ENCODE measurements at places on chromosomes 7 and 10. TPM values are rescaled to one million over a fixed set of nuclear protein-coding genes. Genes with fewer than 3 reads are reported as not detected.
A peak's percentile ranks its signal among the peaks of the same experiment; 100 is the strongest.

GRCh38 chr10:12542133-12542670, 192.9 kb downstream of the CAMK1D start:
- no peaks in the 10 kb centered on the region for H3K4me1 ChIP-seq
- no peak overlapping the region for H3K4me3 ChIP-seq
- no peak overlapping the region for H3K27ac ChIP-seq

DNA sequence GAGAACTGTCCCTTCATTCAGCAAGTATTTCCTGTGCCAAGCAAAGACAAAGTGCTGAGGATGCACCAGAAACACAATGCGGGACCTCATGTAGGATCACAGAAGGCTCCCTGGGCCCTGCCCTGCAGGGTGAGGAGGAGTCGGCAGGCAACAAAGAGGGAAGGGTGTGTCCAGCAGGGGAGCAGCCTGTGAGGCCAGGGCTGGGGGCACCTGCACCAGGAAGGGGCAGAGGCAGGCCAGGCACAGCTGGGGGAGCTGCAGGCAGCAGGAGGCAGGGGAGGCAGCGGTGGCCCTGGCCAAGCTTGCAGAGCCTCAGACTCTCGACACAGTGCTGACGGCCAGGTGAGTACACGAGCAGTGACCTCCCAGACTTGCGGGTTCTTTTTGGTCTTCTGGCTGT, 123.3 kb downstream of the SLIT1 start:
- no peak overlapping the region for H3K4me3 ChIP-seq
- no peak overlapping the region for H3K27ac ChIP-seq
- no peaks in the 10 kb centered on the region for H3K27me3 ChIP-seq
- no peak for DNase-seq

DNA sequence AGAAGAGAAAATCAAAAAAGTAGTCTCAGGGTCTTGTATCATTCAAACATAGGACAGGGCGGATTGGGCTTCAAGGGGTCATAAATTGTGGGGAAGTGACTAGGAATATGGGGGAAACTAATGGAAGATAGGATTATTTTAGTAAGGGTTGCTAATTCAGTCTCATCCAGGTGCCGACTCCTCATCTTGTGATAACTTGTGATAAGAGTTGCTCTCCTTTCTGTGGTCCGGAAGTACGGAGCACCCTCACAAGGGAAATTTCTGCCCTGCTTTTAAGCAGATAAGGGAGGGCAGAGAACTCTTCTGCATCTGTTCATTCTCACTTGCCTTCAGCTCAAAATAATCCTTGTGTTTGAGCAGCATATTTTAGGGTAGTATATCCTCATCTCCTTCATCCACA, 436.4 kb upstream of the LRGUK start:
- H3K36me3 ChIP-seq: no peaks in the 10 kb centered on the region
- no peak overlapping the region for H3K27ac ChIP-seq
- H3K27me3 ChIP-seq: no peaks in the 10 kb centered on the region

GRCh38 chr10:58615237-58615935, 102.7 kb downstream of the BICC1 start:
- DNase-seq: no peak
- no peaks in the 10 kb centered on the region for H3K36me3 ChIP-seq
- no peaks in the 10 kb centered on the region for H3K4me1 ChIP-seq
- H3K4me3 ChIP-seq: no peak overlapping the region

- H3K4me3 ChIP-seq: peak overlapping the region; percentile 65
- DNase-seq: peak; percentile 46
- peak overlapping the region; percentile 83 for H3K27ac ChIP-seq
These were observed 537 bp downstream of the FOXK1 start for GRCh38 chr7:4682621-4683042.

- no peaks in the 10 kb centered on the region for H3K4me1 ChIP-seq
- no peaks in the 10 kb centered on the region for H3K36me3 ChIP-seq
- no peaks in the 10 kb centered on the region for H3K27me3 ChIP-seq
These were observed 235.0 kb downstream of the CCSER2 start for GRCh38 chr10:84563355-84563754.

DNA sequence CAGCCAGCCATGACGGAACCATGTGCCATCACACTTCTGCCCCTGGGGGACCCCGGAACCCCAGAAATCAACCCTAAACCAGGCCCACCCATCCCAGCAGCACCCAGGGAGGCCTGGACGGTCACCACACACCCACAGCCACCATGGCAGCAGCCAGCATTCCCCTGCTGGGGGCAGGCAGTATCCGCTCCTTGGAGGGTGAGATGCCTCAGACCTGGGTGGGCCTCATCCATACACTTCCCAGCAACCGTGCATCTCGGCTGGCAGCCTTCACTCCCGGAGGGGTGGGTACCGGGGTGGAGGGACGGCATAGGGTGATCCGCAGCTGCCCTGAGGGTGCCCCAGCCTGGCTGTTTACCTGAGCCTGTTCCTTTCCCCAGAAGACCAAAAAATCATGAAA, 69.1 kb upstream of the FAM20C start:
- no peak overlapping the region for H3K4me3 ChIP-seq
- H3K27me3 ChIP-seq: no peaks in the 10 kb centered on the region
- H3K4me1 ChIP-seq: no peaks in the 10 kb centered on the region
- H3K36me3 ChIP-seq: no peaks in the 10 kb centered on the region

DNA sequence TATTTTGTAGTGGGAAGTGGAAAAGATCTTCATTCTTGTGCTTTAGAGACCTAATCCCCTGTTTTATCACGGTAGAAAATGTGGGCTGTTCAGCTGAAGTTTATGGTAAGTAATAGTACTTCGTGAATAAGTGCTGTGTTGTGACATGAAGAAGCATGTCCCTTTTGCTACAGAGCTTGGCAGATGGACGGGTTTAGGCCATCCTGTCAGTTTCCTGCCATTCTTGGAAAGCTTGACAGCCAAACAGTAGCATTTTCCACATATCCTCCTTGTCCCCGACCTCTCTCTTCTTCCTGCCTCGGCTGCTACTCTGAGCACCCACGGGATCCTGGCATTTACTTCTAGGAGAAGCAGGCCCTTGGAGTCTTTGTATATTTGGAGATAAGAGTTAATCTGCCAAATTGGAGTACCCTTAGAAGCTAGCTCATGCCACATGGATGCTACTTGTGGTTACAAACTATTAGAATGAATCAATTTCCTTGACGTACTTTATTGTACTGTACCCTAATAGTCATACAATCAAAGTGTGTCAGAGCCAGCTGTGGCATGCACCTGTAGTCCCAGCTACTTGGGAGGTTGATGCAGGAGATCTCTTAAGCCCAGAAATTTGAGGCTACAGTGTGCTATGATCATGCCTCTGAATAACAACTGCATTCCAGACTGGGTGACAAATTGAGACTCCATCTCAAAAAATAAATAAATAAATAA, 39.2 kb downstream of the PNLIPRP3 start:
- no peaks in the 10 kb centered on the region for H3K4me1 ChIP-seq

DNA sequence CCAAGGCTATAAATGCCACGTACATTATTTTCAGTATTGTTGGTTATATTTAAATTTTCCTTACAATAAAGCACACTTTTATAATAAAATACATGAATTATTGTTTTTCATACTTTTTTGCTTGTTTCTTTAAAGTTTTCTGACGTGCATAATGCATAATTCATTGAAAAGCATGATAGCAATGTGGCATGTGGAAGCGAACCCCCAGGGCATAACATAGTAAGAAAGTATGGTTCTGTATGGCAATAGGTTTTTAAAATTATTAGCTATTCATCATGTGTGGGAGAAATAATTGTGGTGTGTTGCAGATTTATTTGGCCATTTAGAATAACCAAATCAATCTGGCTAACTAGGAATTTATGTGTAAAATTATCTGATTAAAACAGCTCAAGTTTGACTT, 7.4 kb upstream of the HBP1 start:
- H3K27ac ChIP-seq: no peak overlapping the region
- H3K36me3 ChIP-seq: no peaks in the 10 kb centered on the region
- H3K4me3 ChIP-seq: no peak overlapping the region

DNA sequence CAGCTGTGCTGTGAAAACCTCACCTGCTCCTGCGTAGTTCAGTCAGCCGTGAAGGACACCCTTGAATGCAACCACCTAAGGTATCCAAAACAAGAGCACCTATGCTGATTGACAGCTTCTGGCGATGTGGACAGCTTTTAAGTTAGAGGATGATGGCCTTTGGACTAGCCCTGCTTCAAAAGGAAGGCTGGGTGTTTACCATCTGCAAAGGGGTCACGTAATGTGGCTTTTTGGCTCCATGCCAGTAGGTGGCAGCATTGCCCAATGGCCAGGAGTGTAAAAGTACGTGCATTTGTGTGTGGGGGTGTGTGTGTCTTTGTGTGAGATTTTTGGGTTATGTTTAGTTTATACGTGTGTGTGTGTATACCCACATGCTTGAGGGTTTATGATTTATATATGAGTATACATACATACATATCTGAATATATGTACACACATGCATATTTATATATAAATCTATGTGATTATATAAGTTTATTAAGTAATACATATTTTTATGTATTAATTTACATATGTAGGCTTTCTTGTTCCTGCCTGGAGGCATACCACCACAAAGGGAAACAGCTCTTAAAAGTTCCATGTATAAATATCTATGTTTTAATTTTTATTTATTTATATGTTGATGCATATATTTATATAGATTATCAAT, 236.3 kb upstream of the ANKRD30A start:
- DNase-seq: peak; percentile 35
- H3K36me3 ChIP-seq: no peaks in the 10 kb centered on the region
- no peak overlapping the region for H3K27ac ChIP-seq
- H3K27me3 ChIP-seq: no peaks in the 10 kb centered on the region
- H3K4me1 ChIP-seq: no peaks in the 10 kb centered on the region

DNA sequence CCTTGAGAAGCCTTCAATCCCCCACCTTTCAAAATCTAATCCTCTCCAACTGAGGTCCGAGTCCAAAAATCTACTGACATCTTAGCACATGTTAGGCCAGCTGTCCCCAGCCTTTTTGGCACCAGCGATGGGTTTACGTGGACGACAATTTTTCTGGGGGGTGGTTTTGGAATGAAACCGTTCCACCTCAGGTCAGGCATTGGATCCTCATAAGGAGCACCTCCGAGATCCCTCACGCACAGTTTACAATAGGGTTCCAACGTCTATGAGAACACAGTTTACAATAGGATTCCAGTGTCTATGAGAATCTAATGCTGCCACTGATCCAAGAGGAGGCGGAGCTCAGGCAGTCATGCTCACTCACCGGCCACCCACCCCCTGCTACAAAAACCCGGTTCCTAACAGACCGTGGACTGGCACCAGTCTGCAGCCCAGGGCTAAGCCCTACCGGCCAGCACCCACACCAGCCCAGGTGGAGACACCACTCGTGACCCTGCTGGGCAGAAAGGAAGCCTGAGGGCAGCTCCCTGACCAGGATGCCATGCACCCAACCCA, 107.6 kb downstream of the DIP2C start:
- no peak for DNase-seq
- no peaks in the 10 kb centered on the region for H3K4me1 ChIP-seq
- no peak overlapping the region for H3K27ac ChIP-seq
- no peaks in the 10 kb centered on the region for H3K27me3 ChIP-seq

Gene DGKB
- total RNA-seq: 0.25 TPM

Gene ENTPD1
- total RNA-seq: 4.5 TPM

Gene PDE6C
- total RNA-seq: not detected

Gene OR9A2
- not detected for total RNA-seq

Gene CALHM1
- total RNA-seq: not detected

Gene MLXIPL
- 15.7 TPM for total RNA-seq

All from colonic mucosa (tissue), 4 donors.